ENCODE measurements at places on chromosomes 4 and X. TPM values are rescaled to one million over a fixed set of nuclear protein-coding genes. Genes with fewer than 3 reads are reported as not detected.

Gene NCAPG
- total RNA-seq: 6.6 TPM

- no peak overlapping the region for H3K4me3 ChIP-seq
- no peaks in the 10 kb centered on the region for H3K4me1 ChIP-seq
- H3K36me3 ChIP-seq: no peaks in the 10 kb centered on the region
- H3K27me3 ChIP-seq: no peaks in the 10 kb centered on the region
- H3K27ac ChIP-seq: no peak overlapping the region
Observed at GRCh38 chr4:97394653-97395052, 748.6 kb downstream of the STPG2 start.

Gene TMPRSS11B
- total RNA-seq: 365 TPM

DNA sequence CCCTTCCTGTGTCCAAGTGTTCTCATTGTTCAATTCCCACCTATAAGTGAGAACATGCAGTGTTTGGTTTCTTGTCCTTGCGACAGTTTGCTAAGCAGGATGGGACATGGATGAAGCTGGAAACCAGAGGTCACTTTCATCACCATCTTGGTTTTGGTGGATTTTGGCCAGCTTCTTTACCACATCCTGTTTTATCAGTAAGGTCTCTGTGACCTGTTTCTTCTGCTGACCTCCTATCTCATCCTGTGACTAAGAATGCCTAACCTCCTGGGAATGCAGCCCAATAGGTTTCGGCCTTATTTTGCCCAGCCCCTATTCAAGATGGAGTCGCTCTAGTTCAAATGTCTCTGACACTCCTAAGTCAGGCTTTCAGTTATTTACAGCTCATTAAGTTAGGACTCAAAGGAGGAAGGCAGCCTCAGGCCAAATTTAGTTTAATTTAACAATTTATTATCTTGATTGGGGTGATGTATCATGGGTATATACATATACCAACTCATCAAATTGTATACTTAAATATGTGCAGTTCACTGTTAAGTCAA, 169.9 kb upstream of the NDP start:
- H3K27me3 ChIP-seq: no peaks in the 10 kb centered on the region
- H3K4me1 ChIP-seq: no peaks in the 10 kb centered on the region
- H3K4me3 ChIP-seq: no peak overlapping the region
- H3K36me3 ChIP-seq: no peaks in the 10 kb centered on the region

DNA sequence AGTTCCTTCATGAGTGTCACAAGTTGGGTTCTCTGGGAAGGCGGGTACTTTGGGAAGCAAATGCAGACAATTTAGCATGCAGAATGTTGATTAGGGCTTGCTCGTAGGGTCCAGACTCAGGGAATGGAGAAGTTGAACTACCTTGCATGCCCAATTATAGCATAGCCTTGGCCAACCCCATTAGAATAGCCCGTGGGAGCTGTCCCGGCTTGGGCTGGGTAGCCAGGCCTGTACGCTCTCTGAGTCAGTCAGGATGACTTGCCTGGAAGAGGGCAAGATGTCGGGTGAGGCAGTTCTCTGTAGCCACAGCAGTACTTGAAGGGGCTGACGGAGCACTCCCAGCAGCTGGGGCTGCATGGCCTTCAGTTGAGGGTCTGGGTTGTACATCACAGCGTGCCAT, 19.5 kb downstream of the KIAA0232 start:
- no peaks in the 10 kb centered on the region for H3K27me3 ChIP-seq
- no peaks in the 10 kb centered on the region for H3K36me3 ChIP-seq
- H3K4me1 ChIP-seq: peaks cover 22% of the 10 kb centered on the region
- no peak overlapping the region for H3K4me3 ChIP-seq

- no peaks in the 10 kb centered on the region for H3K36me3 ChIP-seq
- H3K27me3 ChIP-seq: no peaks in the 10 kb centered on the region
- no peaks in the 10 kb centered on the region for H3K4me1 ChIP-seq
- DNase-seq: no peak
- no peak overlapping the region for H3K27ac ChIP-seq
Observed at GRCh38 chr4:34566091-34566490, 1678.2 kb downstream of the ARAP2 start.

Gene HPSE
- total RNA-seq: 3.6 TPM

- no peaks in the 10 kb centered on the region for H3K27me3 ChIP-seq
- H3K4me3 ChIP-seq: no peak overlapping the region
- H3K27ac ChIP-seq: no peak overlapping the region
- no peak for DNase-seq
- H3K4me1 ChIP-seq: no peaks in the 10 kb centered on the region
Observed at GRCh38 chr4:113636877-113637276, 124.7 kb downstream of the CAMK2D start.

Gene MAGEB17
- not detected for total RNA-seq

GRCh38 chrX:131709553-131709952, 165.7 kb downstream of the OR13H1 start:
- H3K4me3 ChIP-seq: no peak overlapping the region
- H3K4me1 ChIP-seq: no peaks in the 10 kb centered on the region
- no peak for DNase-seq
- no peak overlapping the region for H3K27ac ChIP-seq

Gene MAGEA1
- total RNA-seq: not detected
